ENCODE measurements at places on chromosomes 12 and 14.

DNA sequence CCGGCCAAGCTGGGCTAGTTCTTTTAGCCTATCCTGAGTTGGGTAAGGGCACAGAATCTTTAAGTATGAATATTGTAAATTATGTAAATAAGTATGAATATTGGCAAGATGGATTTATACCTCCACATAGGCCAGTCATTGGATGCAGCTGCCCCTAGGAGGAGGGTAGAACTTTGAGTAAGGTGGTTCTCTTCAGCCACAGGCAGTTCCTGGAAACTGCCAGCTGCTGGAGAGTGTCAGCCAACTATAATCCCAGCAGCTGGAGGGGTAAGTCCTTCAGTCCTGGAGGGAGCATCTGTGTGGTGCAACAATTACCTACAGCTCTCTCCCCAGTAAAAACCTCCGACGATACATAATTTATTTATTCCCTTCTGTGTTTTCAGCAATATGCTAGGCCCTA lies 65.8 kb upstream of the TMPO start:
- no peak overlapping the region for H3K4me3 ChIP-seq
- no peaks in the 10 kb centered on the region for H3K4me1 ChIP-seq
- no peak overlapping the region for H3K27ac ChIP-seq
- no peaks in the 10 kb centered on the region for H3K27me3 ChIP-seq

GRCh38 chr14:48723841-48724495 lies 862.2 kb downstream of the RPS29 start:
- H3K4me3 ChIP-seq: no peak overlapping the region
- no peak overlapping the region for H3K27ac ChIP-seq
- no peaks in the 10 kb centered on the region for H3K27me3 ChIP-seq

DNA sequence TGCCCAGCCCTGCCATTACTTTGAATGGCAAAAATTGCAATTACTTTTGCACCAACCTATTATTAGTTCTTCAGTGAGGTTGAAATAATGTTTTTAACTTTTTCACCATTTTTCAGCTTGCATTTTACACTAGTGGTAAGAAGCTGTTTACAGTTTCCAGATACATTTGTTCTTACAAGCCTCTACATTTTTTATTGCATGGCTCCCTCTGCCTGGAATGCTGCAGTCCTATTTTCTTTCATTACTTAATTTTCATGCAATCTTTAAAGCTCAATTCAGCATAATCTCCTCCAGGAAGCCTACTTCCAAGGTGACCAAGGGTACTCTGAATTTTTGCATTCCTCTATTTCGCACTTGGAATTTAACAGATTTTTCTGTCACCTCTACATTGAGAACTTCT lies 33.4 kb downstream of the CCER1 start:
- no peak overlapping the region for H3K4me3 ChIP-seq
- no peaks in the 10 kb centered on the region for H3K4me1 ChIP-seq
- no peaks in the 10 kb centered on the region for H3K36me3 ChIP-seq
- DNase-seq: no peak

GRCh38 chr12:13562915-13563742 lies 366.6 kb downstream of the EMP1 start:
- DNase-seq: no peak
- H3K4me1 ChIP-seq: no peaks in the 10 kb centered on the region
- no peaks in the 10 kb centered on the region for H3K27me3 ChIP-seq
- no peaks in the 10 kb centered on the region for H3K36me3 ChIP-seq

DNA sequence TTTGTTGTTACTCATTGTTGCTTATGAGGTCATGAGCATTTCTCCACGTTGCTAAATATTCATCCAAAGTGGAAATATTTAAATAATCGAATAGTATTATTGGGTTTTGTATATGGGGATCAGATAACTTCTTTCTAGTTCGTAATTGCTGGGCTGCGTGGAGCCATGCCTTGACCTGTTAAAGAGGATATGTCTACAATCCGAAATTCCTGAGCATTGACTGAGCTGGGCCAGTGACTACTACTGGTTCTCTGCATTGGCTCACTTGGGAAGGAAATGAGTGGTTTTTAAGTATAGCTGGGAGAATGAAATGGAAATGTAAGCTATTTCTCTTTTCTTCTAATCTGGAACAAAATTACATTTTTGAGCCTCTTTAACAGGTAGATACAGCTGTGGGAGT lies 163.2 kb downstream of the RPL10L start:
- no peak for DNase-seq
- H3K4me1 ChIP-seq: no peaks in the 10 kb centered on the region
- H3K27me3 ChIP-seq: no peaks in the 10 kb centered on the region

DNA sequence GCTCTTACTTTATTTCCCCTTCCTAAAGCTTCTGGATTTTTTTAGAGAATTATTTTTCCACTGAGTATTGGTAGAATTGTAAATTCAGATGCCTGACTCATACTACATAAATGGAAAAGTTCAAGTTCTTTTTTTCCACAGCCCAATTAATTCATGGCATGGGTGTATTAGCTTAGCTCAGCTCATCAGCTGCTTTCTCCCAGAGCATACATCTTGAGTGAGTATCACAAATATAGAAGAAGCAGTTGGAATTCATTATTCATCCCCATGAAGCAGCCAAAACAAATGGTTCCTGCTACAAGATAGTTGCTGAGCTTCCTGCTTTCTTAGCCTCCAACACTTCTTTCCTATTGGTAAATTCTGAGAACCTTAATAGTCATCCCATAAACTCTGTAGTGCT lies 105.1 kb downstream of the C12orf50 start:
- no peak overlapping the region for H3K4me3 ChIP-seq
- H3K27me3 ChIP-seq: no peaks in the 10 kb centered on the region
- H3K4me1 ChIP-seq: no peaks in the 10 kb centered on the region
- H3K36me3 ChIP-seq: no peaks in the 10 kb centered on the region

DNA sequence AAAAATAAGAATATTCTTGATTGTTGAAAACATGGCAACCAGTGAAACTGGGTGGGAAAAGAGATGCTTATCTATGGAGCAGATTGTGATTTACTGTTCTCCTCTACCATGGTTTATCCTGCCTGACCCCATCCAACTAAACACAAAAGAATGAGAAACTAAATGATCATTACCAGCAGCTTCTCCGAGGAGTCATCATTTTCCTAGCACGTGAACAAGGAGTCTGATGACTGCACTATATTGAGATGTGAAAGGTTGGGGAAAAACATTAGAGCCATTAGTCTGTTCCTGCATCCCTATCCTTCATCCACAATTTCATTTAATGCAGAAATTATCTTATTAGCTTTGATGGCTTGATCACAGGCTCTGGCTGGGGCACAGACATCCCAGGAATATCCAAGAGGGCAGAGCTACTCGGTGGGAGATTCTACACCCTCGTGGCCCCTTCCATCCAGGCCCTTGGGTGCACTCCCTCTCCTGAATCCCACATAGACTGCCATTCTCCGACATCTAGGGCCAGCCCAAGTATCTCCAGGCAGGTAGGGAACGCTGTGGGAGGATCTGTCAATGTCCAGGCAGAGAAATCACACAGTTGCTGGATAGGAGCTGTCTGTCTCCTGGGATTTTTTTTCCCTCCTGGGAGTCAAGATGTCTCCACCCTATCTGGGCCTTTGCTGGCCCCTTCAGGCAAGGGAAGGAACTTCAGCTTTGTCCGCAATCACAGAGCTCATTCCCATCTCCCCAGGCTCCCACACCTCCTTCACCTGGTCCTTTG lies 43.3 kb upstream of the DHRS4 start:
- peaks cover 7% of the 10 kb centered on the region for H3K4me1 ChIP-seq
- no peak overlapping the region for H3K4me3 ChIP-seq
- H3K27ac ChIP-seq: no peak overlapping the region
- peaks cover 2% of the 10 kb centered on the region for H3K27me3 ChIP-seq
- DNase-seq: peak; percentile 87

DNA sequence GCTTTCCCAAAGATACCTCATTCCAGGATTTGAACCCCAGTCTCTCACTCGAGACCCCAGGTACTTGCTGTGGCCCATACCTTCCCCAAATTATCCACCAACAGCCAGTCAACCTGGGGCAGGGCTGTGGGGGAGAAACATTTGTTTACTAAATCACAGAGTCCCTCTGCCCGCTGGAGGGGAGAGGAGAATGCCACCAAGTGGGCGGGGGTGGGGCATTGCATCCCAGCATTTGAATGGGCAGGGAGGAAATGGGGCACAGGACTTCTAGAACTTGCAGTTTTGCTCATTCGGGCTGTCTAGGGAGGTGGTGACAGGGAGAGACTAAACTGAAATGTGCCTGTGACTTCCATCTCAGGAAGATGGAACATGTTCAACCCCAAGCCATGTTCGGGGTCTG lies 10.9 kb upstream of the SERPINA9 start:
- H3K4me1 ChIP-seq: peaks cover 73% of the 10 kb centered on the region
- H3K27me3 ChIP-seq: no peaks in the 10 kb centered on the region
- DNase-seq: no peak
- H3K27ac ChIP-seq: no peak overlapping the region

DNA sequence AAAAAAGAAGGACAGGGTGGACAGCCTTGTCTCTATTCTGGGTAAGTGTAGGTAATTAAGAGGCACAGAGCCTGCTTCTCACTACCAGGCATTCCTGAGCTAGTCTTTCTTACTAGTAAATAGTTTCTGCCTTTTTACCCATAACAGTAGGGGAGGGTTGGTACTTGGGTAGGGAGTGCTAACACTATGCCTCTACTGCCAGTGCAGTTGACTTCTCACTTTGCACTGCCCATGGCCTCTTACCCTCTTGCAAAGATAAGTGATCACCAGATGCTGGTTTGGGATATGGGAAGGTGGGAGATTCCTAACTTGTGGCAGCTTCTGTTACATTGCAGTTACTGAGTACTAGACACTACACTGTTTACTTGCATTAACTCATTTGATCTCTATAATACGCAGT lies 11.6 kb downstream of the AHSA1 start:
- peaks cover 43% of the 10 kb centered on the region for H3K36me3 ChIP-seq
- H3K27ac ChIP-seq: no peak overlapping the region
- H3K4me3 ChIP-seq: no peak overlapping the region
- H3K4me1 ChIP-seq: no peaks in the 10 kb centered on the region
- DNase-seq: no peak

- no peaks in the 10 kb centered on the region for H3K36me3 ChIP-seq
- no peak for DNase-seq
- H3K4me1 ChIP-seq: no peaks in the 10 kb centered on the region
- no peaks in the 10 kb centered on the region for H3K27me3 ChIP-seq
These were observed 941.9 kb downstream of the NRXN3 start for GRCh38 chr14:79111987-79112501.

DNA sequence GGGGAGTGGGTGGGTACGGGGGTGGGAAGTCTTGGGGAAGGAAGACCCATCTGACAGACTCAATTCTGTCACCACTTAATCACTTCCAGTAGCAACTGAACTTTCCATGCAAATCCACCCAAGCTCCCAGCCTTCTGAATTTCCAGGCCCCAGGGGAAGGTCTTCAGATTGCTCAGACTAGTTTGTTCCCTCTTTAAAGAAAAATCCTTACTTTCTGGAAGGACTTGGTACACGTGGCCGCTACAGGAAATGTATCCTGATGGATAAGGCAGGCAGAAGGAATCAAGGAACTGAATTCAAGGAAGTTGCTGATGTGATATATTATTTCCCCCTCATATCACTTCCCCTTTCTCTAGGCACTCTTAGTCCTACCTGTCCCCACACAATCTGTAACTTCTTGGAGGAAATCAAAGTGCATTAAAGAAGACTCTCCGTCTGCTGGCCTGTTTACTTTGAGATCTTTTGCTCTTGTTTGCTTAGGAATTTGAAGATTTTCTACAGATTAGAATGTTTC lies 6.4 kb downstream of the NFKBIA start:
- no peak for DNase-seq
- H3K4me1 ChIP-seq: peaks cover 8% of the 10 kb centered on the region
- H3K27me3 ChIP-seq: no peaks in the 10 kb centered on the region
- no peak overlapping the region for H3K4me3 ChIP-seq
- H3K36me3 ChIP-seq: peaks cover 26% of the 10 kb centered on the region

DNA sequence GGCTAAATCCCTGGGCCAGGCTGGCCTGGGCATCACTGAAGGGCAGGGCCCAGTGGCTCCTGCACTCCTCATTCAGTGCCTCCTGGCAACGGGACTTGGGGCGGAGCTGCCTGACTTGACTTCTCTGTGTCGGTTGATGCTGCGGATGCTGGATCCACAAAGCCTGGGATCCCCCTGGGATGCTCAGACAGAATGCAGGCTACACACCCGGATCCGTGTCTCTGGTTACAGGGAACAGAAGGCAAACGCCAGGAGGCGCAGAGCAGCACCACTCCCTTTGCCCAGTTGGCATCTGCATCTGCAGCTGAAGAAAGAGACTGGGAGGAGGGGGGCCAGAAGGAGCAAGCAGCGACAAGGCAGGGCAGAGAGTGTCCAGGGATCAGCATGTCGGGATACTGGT lies 154.5 kb upstream of the FKBP4 start:
- H3K4me1 ChIP-seq: no peaks in the 10 kb centered on the region
- H3K36me3 ChIP-seq: no peaks in the 10 kb centered on the region
- no peak overlapping the region for H3K27ac ChIP-seq
- no peak overlapping the region for H3K4me3 ChIP-seq
- DNase-seq: no peak
- no peaks in the 10 kb centered on the region for H3K27me3 ChIP-seq

DNA sequence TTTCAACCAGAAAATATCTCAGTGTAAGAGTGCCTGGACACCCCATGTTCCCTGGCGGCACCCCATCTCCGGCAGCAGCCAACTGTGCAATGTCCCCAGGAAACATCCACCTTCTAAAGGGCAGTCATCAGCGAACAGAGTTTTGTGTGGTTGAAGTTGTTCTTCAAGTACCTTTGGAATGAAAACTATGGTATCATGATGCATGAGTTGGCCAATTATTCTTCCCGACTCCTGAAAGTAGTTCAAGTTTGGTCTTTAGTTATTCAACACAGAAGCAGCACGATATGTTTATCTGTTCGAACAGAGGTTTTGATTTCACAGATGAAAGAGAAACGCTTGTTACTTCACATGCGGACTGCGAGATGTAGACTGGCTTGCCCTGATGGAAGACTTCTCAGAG lies 21.1 kb upstream of the TTC7B start:
- H3K27me3 ChIP-seq: no peaks in the 10 kb centered on the region
- H3K4me3 ChIP-seq: no peak overlapping the region
- DNase-seq: no peak
- no peaks in the 10 kb centered on the region for H3K36me3 ChIP-seq

Data from Karpas-422 (cell line).